ENCODE measurements at places on chromosomes 11 and 22.

- no peak for DNase-seq
Measured at GRCh38 chr22:31750365-31751284, 693 bp upstream of the PRR14L start.

- DNase-seq: no peak
Measured at GRCh38 chr11:650482-650881, 13.4 kb downstream of the DRD4 start.

DNA sequence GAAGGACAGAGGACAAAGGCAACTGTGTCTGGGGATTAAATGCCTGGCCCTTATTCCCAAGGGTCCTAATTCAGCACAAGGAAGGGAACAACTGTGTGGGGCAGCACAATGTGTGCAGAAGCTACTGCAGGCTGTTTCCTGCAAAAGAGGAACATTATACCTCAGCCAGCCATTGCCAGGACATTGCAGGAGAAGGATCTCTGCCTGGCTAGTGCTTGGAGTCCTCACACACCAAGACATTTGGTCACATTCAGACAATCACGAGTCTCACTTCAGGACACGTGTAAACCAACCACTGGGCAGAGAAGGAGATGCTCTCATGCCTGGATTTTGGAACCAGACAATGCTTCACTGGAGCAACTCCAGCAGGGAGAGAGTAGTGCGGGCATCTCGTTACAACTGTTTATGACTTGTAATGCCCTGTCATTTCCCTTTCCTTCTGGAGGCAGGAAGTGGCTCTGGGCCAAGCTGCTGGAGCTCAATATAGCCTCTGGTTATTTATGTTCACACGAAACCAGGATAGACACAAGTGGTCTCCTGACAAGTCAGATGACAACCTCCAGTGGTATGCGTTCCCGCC, 23.9 kb upstream of the ZC3H12C start:
- no peak for DNase-seq

DNA sequence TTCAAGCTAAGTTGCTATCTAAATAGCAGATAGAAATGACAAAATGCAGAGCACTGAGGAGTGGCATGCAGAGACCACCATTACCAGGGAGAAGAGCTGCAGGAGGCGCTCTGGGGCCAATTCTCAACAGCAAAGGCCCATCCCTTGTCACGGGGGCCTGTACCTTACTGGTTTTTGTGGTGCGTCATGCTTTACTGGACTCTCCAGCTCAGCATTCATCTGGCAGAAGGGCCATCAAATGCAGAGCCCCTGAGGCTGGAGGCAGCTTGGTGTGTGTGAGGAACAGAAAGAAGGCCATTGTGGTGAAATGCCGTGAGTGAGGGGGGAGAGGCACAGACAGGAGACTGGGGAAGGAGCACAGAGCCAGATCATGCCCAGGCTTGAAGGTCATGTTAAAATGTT, 56.5 kb upstream of the NAV2 start:
- DNase-seq: no peak

DNA sequence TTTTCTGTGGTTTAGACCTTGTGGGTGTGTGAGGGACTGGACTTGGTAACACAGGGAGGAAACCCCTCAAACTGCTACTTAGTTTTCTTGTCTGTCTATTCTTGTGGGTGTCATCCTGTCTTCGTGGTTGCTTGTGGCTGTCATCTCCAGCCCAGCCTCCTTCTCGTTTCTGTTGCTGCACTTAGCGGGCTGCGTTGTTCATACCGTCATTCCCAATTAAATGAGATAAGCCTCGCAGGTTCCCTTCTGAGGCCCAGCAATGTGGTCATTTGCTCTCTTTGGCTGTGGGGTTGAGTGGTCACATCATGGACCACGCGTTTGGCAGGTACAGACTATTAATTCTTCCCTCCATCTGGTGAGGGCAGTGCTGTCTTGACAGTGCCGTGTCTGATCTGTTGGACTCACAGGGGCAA, 18.8 kb downstream of the PANX1 start:
- DNase-seq: no peak

GRCh38 chr11:95723361-95723942, 66.1 kb downstream of the FAM76B start:
- DNase-seq: no peak

GRCh38 chr11:76602431-76602861, 68.1 kb downstream of the LRRC32 start:
- no peak for DNase-seq

DNA sequence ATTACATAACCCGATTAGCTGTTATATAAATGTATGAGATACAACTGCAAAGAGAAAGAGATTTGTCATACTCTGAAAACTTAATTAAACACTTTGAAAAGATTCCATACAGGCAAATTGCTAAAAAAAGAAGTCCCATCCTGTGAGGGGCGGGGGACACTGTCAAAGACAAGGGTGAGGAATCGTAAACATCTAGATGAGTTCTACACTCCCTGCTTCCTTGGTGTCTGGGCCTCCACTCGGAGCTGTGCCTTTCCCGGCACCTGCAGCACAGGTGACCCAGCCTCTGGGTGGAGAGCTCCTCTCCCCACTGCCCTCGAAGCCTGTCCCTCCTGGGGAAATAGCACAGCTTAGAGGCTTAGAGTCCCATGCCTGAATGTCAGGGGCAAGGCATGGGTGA, 69.2 kb upstream of the CRYBB3 start:
- DNase-seq: no peak

- no peak for DNase-seq
Measured at GRCh38 chr11:36088266-36088972, 144.6 kb downstream of the LDLRAD3 start.

GRCh38 chr11:60161107-60161506, 21.8 kb downstream of the MS4A6A start:
- no peak for DNase-seq

DNA sequence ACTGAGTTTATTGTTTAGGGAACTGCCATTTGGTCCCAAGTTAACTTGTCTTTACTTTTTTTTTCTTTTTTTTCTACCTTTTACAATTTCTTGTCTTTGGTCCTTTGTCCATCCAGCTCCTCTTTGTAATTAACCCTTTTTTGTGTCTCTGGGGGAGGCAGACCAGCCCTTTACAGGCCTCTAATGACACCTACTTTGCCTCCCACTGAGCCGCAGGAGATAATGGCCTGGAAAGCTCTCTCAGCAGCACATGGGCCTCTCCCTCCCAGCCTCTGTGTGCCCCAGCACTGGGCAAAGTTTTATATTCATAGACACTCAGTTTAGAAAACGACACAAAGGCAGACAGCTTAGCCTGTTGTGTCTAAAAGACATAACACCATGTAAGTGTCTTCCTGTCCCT, 480.4 kb downstream of the SOX6 start:
- DNase-seq: no peak

DNA sequence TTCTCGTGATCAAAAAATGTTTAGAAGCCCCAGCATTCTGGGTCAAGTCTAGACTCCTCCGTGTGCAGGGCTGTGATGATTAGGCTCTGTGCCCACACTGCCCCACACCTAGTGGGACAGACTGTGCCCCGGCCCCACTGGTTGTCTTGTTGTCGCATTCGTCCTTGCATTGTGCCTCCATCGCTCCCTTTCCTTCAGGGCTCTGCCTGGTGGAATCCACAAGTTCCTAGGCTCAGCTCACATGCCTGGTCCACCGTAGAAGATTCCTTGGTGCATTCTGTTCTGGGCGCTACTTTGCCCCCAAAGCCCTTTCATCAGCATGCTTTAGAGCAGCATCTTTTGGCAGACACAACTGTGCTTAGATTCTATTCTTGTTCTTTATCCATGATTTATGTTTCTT, 23.5 kb upstream of the THY1 start:
- no peak for DNase-seq

DNA sequence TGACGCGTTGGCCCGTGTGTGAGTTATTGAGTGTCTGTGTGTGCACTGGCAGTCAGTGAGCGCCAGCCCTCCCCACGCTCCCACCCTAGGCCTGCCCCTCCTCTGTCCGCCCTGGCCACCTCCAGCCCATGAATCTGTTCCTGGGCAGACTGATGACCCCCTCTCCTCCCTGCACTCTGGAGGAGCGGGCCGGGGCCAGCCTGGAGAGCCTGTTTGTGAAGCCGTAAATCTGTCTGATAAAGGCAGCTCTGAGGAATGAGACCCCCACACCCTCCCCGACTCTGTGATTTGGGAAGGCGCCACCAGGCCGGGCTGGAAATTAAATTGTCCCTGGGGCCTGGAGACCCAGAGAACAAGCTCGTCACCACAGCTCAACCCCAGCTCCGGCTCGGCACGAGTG, 8.6 kb downstream of the TSSC4 start:
- no peak for DNase-seq
